ENCODE measurements at places on chromosomes 1 and 21.

DNA sequence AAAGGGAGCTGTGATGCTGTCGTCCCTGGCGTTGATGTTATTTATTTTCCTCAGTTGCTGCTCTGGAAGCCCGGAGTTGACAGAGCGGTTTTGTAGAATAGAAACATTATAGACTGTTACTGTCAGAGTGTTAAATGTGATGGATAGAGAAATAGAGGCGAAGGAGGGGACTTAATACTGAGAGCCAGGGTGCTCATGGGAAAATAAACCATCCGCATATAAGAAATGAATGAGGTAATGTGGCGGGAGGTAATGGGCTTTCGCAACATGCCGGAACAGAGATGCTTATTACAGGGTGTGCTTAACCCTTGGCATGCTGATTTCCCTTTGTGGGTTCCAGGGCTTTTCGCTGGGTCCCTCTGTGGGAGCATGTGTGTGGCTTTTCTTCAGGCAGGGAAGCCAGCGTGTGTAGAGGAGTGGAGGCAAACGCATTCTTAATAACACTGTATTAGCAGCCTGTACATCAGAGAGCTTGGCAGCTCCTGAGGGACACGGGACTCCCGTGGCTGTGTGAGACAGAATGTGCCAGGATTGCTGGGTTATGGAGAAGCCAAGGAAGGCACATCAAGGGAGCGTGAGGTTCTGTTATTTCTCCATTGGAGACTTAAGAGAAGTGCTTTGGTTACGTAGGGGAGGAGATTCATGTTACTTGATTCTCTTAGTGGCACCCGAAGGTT lies 141.0 kb downstream of the PBX1 start:
- H3K27ac ChIP-seq = no peak overlapping the region
- no peaks in the 10 kb centered on the region for H3K27me3 ChIP-seq
- no peak overlapping the region for H3K4me3 ChIP-seq
- DNase-seq = no peak

DNA sequence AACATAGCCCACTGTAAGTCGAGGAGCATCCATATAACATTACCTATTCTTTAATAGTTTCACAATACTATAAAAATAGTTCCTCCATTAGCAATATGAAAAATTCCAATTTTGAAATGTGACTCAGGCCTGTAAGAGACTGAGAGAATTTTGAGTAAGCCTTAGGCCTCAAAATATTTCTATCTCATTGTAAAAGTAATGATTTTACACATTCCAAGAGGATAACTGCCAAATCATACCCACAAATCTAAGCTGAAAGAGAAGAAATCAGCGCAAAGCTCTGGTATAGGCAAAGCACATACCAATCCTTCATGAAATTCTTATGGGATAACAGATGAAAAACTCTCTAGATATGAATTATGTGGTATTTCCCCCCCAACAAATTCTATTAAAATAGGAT lies 144.1 kb downstream of the CDC42BPA start:
- H3K4me3 ChIP-seq = no peak overlapping the region
- no peak for DNase-seq
- no peaks in the 10 kb centered on the region for H3K4me1 ChIP-seq
- H3K27ac ChIP-seq = no peak overlapping the region
- peaks cover 49% of the 10 kb centered on the region for H3K27me3 ChIP-seq
- H3K36me3 ChIP-seq = peaks cover 3% of the 10 kb centered on the region

DNA sequence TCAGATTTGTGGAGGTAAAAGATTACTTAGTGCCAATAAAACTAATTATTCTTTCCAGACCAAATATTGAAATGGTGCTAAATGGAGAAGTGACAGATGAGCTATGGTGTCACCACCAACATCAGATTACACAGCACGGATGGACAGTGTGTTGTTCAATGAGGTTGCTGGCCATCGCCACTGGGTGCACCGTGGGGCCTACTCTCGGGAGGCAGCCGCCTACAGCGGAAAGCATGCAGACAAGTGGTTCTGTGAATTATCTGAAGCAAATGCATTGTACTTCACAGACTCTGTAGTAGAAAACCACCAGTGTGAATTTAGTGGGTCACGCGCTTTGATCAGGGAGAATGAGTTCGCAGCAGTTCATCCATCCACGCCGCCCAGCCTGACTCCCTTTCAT lies 42.3 kb downstream of the GNG4 start:
- peaks cover 5% of the 10 kb centered on the region for H3K4me1 ChIP-seq
- peaks cover 2% of the 10 kb centered on the region for H3K36me3 ChIP-seq
- no peak overlapping the region for H3K27ac ChIP-seq
- peaks cover 4% of the 10 kb centered on the region for H3K27me3 ChIP-seq
- H3K4me3 ChIP-seq = no peak overlapping the region

GRCh38 chr1:185674201-185674600 lies 60.0 kb upstream of the HMCN1 start:
- H3K4me1 ChIP-seq = peaks cover 30% of the 10 kb centered on the region
- H3K4me3 ChIP-seq = peak overlapping the region; percentile 58
- no peak for DNase-seq
- H3K27me3 ChIP-seq = no peaks in the 10 kb centered on the region
- H3K27ac ChIP-seq = peak overlapping the region; percentile 67

- no peak overlapping the region for H3K27ac ChIP-seq
- H3K36me3 ChIP-seq = no peaks in the 10 kb centered on the region
- H3K4me3 ChIP-seq = no peak overlapping the region
- H3K27me3 ChIP-seq = no peaks in the 10 kb centered on the region
- no peak for DNase-seq
Observed at GRCh38 chr1:215794156-215794555, 227.1 kb downstream of the KCTD3 start.

GRCh38 chr1:15090373-15090772 lies 63.2 kb upstream of the TMEM51 start:
- H3K4me1 ChIP-seq = no peaks in the 10 kb centered on the region
- H3K27ac ChIP-seq = no peak overlapping the region
- no peak overlapping the region for H3K4me3 ChIP-seq
- peaks cover 19% of the 10 kb centered on the region for H3K27me3 ChIP-seq
- DNase-seq = no peak

DNA sequence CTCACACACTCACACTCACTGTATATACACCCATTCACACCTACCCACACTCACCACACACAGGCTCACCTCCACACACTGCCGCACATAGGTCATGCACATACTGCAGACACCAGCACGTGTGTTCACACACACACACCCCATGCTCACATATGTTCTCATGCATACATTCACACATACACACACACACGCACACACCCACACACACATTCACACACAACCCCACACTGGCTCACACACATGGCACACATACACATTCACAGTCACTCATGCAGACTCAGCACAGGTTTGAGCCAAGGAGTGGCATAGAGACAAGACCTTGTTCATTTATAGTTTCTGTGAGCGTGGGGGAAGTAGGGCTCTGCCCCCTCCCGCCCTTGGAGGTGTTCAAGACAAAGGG lies 41.1 kb upstream of the SLC30A1 start:
- H3K36me3 ChIP-seq = no peaks in the 10 kb centered on the region
- no peak overlapping the region for H3K27ac ChIP-seq
- H3K4me1 ChIP-seq = peaks cover 13% of the 10 kb centered on the region

- H3K4me1 ChIP-seq = peaks cover 23% of the 10 kb centered on the region
- peaks cover 7% of the 10 kb centered on the region for H3K36me3 ChIP-seq
- DNase-seq = no peak
- no peak overlapping the region for H3K4me3 ChIP-seq
- no peak overlapping the region for H3K27ac ChIP-seq
- peaks cover 14% of the 10 kb centered on the region for H3K27me3 ChIP-seq
Observed at GRCh38 chr21:36072453-36073162, 2.8 kb downstream of the CBR1 start.
